HepG2 (cell line): ENCODE measurements at places on chromosomes 2 and 18.
A peak's percentile ranks its signal among the peaks of the same experiment; 100 is the strongest.

GRCh38 chr2:176158186-176158591, 1.1 kb downstream of the HOXD3 start:
- no peak for DNase-seq

DNA sequence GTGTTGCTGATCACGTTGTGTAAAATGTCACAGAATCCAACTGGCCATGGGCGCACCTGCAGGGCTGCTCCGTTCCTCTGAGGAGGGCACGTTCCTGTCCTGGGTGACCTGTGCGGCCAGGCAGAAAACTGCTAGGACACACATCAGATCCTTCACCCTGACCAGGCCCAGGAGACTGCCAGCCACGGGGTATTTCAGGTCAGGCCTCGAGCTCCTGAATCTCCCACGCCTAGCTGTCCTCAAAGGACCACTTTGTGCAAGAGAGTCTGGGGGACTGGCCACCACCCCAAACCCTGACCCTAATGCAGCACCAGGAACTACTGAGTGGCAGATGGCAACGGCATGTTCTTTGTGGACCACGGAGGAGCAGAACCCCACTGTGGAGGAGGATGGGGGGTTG, 11.1 kb downstream of the PRLH start:
- DNase-seq: no peak

DNA sequence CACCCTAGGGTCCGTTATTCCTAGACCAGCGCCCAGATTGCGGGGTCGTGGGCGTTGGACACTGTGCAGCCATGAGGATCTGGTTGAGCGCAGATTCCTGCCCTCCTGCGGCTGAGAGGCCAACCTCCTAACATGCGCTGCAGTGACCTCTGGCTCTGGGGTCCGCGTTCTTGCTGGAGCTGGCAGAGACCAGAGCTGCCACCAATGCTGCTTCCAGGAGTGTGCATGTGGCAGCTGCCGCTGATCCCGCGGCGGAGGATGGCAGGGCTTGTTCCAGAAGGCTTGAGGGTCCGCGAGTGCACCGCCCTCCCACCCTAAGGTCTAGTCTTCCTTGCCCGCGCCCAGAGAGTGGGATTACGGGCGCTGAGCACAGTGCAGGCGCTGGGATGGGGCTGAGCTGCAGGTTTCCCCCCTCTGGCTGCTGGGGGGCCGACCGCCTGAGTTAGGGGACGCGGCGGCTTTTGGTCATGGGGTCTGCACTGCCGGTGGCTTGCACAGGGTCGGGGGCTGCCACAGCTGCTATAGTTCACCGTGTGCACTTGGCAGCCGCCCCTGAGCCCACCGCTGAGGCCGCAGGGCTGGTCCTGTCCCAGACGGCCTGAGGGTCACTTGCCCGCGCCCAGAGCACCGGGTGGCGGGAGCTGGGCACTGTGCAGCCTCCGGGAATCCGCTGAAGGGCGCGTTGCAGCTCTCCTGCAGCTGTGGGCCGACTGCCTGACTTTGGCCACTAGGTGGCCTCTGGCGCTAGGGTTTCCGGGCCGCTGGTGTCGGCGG, 145.9 kb downstream of the CCDC74A start:
- DNase-seq: peak; percentile 71

GRCh38 chr2:8863331-8863953, 26.0 kb upstream of the KIDINS220 start:
- no peak for DNase-seq

DNA sequence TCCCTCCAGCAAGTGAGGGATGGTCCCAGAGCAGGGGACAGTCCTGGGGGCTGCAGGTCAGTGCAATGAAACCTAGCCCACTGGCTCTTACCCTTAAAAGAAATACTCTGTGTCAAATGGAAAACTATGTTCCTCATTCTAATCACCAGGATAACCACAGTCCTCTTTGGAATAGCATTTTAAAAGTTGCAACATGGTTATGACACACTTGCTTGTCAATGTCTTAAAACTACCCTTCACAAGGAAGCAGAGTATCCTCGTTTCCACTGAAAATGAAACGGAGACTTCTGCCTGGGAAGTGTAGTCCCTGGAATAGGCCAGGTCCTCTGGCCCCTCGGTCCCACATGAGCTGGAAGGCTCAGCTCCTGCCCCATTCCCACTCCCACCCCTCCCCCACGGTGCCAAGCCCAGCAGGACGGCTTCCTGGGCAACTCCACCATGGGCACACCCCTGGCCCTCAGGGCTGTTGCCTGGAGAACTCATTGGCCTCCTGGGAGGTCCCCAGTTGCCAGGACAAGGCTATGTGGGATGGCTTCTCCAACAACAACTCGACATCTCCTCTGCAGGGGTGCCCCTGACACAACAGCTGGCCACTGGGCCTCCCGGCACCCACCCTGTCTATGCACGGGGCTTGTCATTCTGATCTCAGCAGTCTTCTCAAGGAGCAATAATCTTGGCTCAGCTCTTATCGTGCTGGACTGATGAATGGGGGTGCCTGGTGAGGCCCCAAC, 38.3 kb upstream of the ST3GAL5 start:
- no peak for DNase-seq
